SJSA1 (cell line): ENCODE measurements at places on chromosomes 3 and 15.

- DNase-seq: no peak
Measured at GRCh38 chr3:147119346-147119745, 287.0 kb downstream of the ZIC4 start.

- DNase-seq: no peak
Measured at GRCh38 chr3:27176256-27176655, 192.9 kb downstream of the NEK10 start.

- no peak for DNase-seq
Measured at GRCh38 chr3:57998366-57999283, 9.6 kb upstream of the FLNB start.

DNA sequence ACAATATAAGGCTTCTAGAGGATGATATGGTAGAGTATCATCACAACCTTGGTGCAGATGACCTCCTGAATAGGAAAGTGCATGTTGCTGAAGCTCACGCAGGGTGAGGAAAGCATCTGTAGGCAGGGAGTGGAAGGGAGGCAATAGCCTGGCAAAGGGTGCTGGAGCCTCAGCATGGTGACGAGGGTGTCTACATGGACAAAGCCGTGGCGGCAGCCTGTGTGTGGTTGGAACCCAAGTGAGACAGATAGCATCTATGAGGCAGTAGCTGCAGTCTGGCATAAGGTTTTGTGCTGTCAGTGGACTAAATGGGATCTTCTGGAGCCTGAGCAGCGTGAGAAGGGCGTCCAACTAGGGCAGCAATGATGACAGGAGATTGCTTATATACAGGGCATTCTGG lies 132.5 kb downstream of the DLG1 start:
- DNase-seq: no peak

DNA sequence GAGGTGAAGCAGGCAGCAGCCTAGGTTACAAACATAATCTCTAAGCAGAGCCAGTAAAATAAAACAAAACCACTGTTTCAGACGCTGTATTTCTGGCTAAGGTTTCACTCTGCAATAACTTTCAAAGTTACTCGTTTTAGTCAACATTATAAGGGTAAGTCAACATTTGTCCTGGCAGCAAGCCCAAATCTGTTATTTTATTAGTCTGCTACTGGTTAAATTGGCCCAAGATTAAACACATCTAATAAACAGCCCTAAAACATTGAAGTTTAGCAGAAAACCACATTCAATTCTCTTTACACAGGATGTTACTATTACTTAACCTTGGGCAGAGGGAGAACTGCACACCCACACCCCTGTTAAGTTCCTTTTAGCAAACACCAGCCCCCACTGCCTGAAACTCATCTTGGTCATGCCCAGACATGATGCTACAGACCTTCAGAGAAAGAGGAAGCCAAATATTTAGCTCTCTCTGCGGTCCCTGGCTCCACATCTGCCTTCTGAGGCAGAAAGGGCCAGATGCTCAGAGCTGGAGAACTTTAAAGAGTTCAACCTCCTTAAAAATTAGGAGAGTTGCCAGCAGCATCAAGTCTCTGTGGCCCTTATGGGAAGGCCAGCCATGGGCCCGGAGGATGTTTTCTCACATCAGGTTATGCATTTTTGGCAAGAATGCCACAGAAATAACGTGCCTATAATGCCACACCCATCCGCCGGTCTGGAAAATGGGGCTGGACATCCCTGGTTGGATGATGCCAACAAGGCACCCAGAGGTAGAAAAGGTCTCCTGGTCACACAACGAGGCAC lies 17.9 kb downstream of the ARHGEF3 start:
- DNase-seq: no peak

DNA sequence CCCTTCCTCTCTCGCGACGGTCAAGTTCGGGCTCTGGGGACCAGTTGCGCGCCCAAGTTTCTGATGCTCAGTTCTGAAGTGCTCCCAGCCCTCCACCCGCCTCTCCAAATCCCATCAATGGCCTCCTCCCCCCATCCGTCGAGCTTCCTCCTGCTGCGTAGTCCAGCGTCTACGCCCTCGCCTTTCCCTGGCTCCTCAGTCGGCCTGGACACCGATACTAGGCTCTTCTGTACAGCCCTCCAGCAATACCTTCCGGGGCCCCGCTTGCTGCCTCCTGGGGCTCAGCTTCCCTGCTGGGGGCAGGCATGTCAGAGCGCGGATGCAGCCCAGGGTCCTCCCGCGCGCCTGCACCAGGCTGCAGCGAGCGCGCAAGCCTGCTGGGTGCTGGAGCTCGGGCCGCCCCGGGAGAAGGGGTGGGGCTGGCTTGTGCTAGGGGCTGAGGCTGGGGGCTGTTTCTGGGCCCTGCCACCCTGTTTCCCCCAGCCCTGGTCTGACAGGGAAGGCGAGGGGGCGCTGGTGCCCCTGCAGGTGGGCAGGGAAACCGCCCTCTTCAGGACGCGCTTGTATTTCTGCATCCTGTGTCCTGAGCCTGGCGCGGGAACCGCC lies 353.3 kb upstream of the SUCLG2 start:
- no peak for DNase-seq
